ENCODE measurements at places on chromosomes 1 and 21.

GRCh38 chr1:29960876-29961275 lies 724.6 kb downstream of the PTPRU start:
- no peak for DNase-seq

DNA sequence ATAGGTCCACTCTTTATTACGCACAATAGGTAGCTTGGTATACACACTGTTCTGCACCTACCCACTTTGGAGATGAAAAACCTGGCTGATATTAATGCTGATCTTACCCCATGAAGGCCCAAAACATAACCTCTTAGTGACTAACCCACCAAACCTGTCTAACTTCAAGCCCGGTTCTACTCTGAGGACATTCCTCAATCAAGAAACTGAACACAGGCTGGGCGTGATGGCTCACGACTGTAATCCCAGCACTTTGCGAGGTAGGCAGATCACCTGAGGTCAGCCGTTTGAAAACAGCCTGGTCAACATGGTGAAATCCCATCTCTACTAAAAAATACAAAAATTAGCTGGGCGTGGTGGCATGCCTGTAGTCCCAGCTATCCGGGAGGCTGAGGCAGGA lies 50.5 kb downstream of the EYA3 start:
- no peak for DNase-seq

GRCh38 chr1:29682171-29682918 lies 446.0 kb downstream of the PTPRU start:
- DNase-seq, result no peak

DNA sequence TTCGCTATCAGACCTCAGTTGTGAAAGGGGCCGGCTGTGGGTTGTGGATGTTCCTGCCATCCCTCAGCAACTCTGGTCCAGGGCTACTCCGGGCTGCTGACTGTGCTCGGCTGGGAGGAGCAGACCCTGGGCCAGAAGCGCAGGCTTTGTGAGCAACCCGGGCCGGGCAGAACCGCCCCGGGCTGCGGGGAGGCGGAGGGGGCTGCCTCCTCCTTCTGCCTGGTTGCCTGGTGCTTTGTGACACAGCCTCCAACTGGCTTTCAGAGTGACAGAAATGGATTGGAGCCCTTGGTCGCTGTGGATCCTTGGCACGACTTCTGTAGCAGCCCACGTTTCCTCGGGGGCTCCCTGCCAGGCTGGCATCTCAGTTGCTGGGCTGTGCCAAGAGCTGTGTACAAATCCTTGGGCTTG lies 10.0 kb downstream of the DRAXIN start:
- peak; percentile 46 for DNase-seq

- DNase-seq, result no peak
Observed at GRCh38 chr1:199821029-199821779, 206.3 kb upstream of the NR5A2 start.

GRCh38 chr1:224492632-224493031 lies 58.0 kb upstream of the WDR26 start:
- no peak for DNase-seq

- no peak for DNase-seq
Observed at GRCh38 chr1:148290881-148291280, 138.8 kb upstream of the NBPF11 start.

DNA sequence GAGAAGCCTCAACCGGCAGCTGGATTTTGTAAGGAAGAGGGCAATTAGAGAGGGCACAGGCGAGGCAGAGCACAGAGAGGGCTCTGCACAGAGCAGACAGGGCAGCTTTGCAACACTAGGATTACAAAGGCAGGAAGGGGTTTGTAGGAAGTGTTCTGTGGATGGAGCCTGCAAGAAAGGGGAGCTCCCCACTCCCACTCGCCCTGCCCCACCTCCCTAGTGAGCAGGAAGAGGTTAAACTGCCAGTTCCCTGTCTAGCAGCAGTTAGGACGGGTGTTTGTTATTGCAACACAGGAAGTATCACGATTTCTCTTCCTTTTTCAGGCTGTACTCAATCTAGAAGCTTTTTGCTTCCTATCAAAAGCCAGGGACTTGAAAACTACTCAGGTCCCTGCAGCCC lies 63.3 kb upstream of the LRRC8D start:
- DNase-seq, result peak; percentile 41

DNA sequence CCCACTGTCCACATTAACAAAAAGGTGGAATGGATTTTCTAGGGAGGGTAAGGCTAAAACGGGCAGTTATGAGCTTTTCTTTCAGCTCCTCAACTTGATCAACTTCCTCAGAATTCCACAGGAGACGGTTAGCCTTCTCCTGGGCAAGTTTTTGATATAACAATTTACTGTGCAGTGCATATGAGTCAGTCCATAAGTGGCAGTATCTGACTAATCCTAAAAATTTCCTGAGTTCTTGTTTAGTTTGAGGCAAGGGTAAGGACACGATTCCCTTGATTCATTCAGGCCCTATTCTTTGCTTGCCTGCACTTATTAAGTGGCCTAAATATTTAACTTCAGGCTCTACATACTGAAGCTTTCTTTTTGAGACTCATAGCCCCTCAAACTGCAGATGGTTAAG lies 6.2 kb upstream of the AADACL3 start:
- DNase-seq, result no peak

- no peak for DNase-seq
Observed at GRCh38 chr1:243354511-243355153, 98.8 kb downstream of the SDCCAG8 start.

DNA sequence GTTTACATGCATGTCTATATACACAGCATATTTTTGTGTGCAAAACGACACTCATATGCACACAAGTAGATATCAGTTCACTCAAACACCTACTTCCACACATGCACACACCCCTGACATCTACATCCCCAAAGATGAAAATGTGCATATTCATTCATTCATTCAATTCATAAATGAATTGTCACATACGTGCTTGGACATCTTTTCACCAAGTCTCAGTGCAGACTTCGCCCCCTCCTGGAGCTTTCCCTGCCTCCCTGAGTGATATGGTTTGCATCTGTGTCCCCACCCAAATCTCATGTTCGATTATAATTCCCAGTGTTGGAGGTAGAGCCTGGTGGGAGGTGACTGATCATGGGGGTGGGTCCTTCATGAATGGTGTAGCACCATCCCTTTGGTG lies 53.1 kb downstream of the CAMK2N1 start:
- no peak for DNase-seq

DNA sequence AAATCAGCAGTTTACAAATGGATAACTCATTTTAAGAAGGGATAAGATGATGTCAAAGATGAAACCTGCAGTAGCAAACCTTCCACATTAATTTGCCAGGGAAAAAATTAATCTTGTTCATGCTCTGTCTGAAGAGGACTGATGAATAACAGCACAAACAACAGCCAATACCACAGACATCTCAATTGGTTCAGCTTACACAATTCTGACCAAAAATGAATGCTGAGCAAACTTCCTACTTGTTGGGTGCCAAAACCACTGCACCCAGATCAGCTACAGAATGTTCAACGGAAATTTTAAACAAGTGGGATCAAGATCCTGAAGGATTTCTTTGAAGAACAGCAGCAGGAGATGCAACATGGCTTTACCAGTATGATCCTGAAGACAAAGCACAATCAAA lies 98.3 kb downstream of the COQ8A start:
- no peak for DNase-seq

DNA sequence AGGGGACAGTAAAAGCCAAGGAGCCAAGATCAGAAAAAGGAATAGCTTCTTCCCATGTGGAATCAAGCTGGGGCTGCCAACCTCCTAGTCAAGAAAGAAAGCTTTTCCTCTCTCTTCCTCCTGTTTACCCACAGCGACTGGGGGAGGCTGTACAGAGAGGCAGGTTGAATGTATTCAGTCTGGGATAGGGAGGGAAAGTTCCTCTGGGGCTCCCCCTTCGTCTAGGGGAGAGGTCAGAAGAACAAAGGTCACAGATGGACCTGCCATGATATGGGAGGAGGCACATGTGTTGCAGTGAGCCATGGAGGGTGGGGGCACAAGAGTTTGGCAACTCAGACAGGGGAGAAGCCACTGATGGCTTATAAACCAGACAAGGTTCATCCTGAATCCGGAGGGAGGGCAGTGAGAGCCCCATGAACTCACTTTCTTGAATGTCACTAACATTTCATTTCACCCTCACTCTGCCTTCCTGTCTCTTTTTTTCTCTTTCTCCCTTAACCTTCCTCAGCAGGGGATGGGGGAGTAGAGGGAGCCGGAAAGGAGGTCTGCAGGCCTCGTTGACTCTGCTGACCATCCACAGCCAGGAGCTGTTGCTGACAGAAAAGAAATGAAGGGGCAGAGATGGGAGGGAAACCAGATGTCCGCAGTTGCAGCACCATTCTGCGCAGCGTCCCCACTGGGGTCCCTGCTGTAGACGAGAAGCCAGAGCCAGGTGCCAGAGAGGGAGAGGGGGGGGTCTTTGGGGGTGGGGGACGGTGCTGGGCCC lies 61.1 kb downstream of the PLXNA2 start:
- DNase-seq, result no peak

GRCh38 chr1:24918370-24918769 lies 11.7 kb downstream of the RUNX3 start:
- DNase-seq, result no peak

DNA sequence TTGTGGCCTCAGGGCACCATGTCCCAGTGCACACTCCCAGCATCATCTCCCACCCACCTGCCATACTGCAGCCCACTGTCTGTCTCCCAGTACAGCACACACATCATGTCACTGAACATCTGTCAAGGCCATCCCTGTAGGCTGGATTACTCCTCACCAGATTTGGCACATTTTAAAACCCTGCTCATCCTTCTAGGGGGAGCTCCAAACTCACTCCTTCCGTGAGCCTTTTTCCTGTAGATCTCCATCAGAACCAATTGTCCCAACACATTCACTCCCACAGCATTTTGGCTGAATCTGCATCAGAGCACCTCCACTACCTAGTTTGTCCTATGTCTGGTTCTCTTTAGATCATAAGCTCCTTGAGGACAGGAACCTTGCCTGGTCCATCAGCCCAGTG lies 58.6 kb upstream of the GRIK3 start:
- DNase-seq, result no peak

GRCh38 chr1:216665856-216666255 lies 57.4 kb downstream of the ESRRG start:
- DNase-seq, result peak; percentile 2

DNA sequence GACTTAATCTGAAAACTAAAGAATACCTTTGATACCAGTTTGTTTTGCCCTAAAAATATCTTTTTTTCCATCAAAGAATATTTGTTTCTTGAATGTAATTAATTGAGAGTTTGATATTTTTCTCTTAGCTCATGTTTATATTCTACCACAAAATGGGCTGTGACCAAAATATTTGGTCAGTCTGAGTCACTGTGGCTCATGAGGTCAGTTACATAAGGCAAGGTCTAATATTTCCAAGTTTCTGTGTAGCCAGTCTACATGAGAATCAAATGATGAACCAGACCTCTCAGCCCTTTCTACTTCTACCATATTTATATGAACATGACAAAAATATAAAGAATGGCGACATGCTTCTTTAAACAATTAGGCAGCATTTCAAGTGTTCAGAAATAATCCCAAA lies 83.0 kb upstream of the IVNS1ABP start:
- DNase-seq, result no peak

DNA sequence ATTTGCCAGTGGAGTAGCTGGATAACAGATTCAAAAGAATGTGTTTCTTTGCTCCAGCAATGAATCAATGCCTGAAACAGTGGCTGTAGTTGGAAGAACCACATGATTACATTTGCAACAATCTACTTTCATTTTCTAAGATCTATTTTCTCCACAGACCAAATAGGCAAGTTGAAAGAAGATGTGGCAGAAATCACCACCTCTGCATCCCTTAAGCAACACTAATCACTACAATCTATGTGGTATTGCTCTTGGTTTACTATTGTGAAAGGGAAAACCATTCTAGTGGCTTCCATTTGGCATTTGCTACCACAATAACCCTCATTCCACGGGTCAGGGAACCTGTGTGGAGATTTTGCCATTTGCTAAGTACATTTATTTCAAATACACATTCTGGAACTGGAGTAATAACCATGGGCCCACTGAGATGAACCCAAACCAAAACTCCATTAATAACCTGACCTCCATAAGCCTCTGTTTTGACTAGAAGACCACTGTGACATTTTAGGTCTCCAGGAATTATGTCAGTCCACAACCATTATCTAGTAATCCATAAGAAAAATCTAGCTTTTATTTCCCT lies 66.3 kb downstream of the C1orf185 start:
- DNase-seq, result peak; percentile 12

GRCh38 chr1:226790545-226791181 lies 51.6 kb upstream of the ITPKB start:
- no peak for DNase-seq

DNA sequence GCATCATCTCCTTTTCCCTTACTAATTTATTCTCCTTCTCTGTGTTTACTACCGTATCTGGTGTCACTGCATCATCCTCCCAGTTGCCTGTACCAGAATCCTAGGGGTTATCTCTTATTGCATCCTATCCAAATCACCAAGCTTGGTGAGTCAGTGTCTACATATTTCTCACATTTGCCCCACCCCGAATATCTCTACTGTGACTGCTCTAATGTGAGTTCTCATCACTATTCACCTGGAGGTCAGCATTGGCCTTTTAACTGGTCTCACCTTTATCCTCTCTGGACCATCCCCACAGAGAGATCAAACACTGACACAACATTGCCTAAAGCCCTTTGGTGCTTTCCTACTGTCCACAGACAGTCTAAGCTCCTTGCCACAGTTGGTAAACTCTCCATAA lies 45.7 kb upstream of the ZNF648 start:
- DNase-seq, result no peak

GRCh38 chr21:35475009-35475408 lies 425.9 kb upstream of the RUNX1 start:
- peak; percentile 65 for DNase-seq

All from foreskin fibroblast (primary cell).